ENCODE measurements at places on chromosomes 2 and 18.

DNA sequence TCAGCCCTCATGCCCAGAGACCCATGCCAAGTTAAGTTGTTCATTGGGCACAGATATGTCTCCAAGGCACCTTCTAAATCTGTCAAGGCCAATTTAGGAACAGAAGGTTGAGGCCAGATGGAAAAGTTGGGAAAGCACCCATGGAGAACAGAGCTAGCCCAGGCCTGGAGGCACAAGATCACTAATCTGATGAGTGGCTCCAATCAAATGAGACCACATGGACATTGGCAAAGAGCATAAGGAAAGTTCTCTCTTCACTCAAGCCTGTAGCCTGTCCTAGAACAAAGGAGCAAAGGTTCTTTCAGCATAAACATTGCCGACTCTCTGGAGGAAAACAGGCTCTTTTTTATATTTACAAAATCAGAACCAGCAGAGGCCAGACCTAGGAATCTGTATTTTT lies 154.8 kb downstream of the RNF152 start:
- no peak for DNase-seq

GRCh38 chr18:26397019-26397418 lies 151.3 kb downstream of the KCTD1 start:
- no peak for DNase-seq

DNA sequence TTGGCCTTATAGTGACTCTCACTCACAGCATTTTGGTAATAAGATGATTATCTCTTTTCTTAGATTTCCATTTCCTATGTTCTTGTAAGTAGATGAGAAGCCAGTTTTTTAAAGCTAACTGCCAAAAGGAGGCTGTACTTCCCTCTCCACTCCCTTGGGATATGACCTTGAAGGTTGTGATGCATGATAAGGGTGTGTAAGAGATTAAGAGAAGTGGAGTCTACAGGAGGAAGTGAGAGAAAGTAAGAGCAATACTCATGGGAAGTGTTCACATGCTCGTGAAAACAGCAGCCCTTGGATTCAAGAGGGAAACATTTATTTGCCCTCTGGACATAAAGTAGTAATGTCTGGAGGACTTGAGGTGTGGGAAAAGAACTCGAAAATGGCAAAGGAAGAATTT lies 171.5 kb downstream of the EVA1A start:
- no peak for DNase-seq

DNA sequence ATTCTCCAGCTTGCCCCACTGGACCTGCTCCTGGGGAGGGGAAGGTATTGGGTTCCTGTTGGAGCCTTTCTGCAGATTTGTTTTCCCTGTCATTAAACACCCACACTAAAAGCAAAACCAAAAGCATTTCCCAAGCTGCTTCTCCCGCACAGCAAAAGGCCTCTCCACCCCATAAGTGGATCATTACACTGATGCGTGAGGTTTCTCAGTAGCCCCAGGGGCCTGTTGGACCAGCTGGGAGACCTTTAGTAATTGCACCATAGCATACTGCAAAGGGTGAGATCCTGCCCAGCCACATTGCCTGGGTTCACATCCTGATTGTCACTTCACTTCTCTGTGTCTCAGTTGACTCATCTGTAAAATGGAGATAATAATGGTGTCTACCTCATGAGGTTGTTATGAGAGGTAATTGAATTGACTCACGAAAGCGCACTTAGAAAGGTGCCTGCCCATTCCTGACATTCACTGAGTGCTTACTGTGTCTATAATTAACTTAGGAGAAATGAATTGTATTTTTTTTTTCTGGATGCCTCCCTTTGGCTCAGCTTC lies 43.9 kb downstream of the TOGARAM2 start:
- DNase-seq: no peak

GRCh38 chr2:166125557-166125956 lies 2.3 kb downstream of the SCN1A start:
- no peak for DNase-seq

- DNase-seq: no peak
Measured at GRCh38 chr2:206477296-206477695, 34.0 kb downstream of the ADAM23 start.

- no peak for DNase-seq
Measured at GRCh38 chr2:219037783-219038499, 3.4 kb downstream of the CFAP65 start.

- DNase-seq: peak; percentile 67
Measured at GRCh38 chr2:120867290-120868241, 131.9 kb downstream of the GLI2 start.

GRCh38 chr2:58553937-58554336 lies 312.8 kb upstream of the FANCL start:
- DNase-seq: no peak

DNA sequence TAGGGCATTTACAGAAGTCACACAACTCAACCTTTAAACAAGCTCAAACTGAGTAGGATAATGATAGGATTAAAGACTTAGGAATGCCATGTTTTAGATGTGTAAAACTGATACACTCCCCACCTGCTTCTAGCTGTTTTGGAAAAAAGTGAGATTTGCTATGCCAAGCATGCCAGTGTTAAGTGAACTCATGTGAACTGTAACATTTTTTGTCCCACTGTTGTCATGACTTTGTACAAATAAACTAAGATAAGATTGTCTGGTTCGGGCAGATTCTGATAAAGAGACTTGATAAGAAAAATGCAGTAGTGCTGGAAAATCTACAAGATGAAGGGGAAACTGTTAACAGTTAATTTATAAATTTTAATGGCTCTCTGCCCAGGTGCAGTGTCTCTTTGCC lies 66.5 kb downstream of the GLS start:
- no peak for DNase-seq

DNA sequence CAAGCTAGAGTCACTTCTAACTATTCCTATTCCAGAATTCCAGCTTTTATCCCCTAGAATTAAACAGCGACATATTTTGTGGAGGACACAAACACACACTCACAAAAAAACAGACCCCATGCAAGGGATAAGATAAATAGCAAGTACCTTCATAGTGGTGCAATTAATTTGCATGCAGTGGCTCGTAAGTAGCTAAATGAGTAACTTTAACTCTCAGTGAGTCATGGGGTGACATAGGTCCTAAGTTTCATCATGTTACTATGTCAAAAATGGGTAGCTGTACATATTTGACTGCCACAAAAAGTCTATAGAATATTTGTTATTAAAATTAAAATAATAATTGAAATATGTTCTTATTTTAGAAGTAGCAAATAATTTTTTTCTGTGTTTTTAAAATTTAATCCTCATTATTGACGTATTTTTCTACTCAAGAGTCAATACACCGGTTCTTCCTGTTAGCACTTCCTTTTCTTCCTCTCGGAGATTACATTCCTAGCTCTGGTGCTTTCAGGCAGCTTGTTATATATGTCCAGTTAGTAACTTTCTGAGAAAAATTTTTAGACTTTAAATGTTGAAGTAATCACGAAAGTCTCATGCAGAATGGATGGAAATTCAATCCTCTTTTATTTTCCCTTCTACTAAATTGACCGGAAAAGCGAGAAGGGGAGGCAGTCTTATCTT lies 247.0 kb downstream of the KCNH7 start:
- DNase-seq: no peak

GRCh38 chr2:6819668-6820067 lies 46.0 kb downstream of the CMPK2 start:
- no peak for DNase-seq

DNA sequence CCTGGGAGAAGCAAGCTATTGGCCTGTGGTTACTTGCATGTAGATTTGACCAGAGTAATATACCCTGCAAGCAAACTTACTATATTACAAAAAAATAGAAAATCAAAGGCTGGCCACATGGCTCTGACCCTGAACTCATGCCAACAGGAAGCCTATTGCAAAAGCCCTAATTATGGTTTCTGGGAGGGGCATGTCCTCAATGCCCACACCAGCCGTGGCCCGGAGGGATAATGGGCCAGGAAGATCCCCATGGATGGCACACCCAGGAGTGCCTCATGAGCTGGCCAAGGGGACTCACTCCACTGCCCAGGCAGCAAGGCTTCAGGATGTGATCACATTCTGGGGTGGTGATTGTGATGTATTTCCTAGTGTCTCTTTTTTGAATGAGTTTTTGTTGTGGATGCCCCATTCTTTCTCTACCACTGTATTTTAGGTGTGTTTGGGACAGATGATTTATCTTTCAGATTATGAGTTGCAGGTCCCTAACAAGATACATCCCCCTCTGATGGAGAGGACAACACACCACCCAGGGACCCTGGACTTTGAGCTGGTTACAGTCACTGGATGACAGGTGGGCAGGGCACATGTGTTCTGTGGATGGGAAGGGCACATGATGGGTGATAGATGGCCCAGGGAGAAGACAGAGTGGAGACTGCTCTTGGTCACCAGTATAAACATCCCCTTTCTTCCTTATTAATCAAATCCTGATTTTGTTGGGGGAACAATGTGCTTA lies 18.7 kb upstream of the TFCP2L1 start:
- DNase-seq: no peak

DNA sequence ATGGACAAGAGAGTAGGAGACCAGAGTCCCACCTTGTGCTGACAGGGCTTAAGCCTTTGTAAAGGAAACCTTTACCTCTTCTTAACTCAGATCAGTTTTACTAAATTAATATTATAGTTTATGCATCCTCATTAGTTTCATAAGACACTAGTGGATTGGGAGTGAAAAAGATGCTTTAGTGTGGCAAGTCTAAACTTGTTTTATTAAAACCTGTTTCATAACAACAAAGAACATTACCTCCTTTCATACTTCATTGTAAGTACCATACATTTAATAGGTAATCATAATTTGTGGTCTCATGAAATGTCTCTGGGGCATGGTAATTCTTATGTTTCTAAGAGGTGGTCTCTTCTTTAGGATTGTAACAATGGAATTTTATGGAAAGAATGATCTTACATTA lies 63.4 kb downstream of the PIKFYVE start:
- no peak for DNase-seq

GRCh38 chr18:51194604-51195003 lies 2.9 kb downstream of the MEX3C start:
- no peak for DNase-seq

DNA sequence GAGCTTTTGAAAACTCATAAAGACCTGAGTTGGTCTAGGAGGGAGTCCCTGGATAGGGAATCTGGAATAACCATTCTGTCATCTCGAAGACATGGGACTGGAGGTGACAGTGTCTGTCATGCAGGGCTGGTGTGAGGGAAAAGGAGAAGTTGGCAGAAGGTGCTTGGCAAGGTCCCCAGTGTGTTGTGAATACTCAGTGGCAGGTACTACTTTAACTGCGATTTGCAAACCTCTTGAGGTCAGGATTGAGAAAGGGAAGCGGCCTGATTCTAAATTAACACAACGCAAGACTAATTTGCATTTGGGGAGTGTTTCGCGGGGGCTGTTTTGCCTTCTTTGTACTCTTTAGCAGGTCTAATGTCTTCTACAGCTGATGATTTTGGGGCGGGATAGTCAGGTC lies 77.0 kb upstream of the TMEM200C start:
- no peak for DNase-seq

DNA sequence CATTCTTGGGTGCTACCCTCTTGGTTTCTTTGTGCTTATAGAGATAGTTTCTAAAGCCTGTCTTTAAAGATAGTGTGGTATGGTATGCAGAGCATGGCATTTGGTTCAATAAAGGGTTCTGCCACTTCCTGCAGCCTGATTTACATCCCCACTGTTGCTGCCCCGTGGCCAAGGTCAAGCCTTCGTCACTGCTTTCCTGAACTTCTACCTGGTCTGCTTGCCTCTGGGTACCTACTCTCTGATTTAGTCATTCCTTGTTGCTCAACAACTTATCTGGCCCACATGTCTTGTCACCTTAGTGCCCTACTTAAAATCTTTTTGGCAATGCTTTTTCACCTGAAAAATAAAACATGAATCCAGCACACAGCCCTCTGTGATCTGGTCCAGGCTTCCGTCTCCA lies 352.9 kb downstream of the LPIN1 start:
- DNase-seq: no peak

- DNase-seq: no peak
Measured at GRCh38 chr18:25230658-25231326, 121.2 kb downstream of the ZNF521 start.

GRCh38 chr2:205929246-205929942 lies 156.6 kb downstream of the INO80D start:
- no peak for DNase-seq

- DNase-seq: no peak
Measured at GRCh38 chr2:96092951-96093350, 23.4 kb downstream of the ADRA2B start.

DNA sequence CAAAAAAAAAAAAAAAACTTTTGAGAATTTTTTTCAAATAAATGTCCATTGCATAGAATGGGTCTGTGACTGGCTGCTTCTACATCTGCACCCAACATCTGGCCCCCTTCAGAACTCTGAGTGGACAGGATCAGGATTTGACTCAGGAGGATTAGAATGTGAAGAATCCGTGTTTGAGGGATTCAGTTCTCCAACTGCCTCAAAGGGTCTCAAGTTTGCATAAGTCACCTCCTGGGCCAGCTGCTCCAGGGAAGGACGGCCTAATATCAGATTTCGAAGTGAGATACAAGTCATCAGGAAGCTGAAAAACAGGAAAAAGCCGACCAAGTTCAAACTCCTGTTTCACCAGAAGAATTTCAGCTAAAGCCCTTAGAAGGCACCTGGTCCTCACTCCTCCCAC lies 10.9 kb downstream of the MAT2A start:
- DNase-seq: no peak

- DNase-seq: no peak
Measured at GRCh38 chr2:153461453-153461852, 17.1 kb downstream of the RPRM start.

DNA sequence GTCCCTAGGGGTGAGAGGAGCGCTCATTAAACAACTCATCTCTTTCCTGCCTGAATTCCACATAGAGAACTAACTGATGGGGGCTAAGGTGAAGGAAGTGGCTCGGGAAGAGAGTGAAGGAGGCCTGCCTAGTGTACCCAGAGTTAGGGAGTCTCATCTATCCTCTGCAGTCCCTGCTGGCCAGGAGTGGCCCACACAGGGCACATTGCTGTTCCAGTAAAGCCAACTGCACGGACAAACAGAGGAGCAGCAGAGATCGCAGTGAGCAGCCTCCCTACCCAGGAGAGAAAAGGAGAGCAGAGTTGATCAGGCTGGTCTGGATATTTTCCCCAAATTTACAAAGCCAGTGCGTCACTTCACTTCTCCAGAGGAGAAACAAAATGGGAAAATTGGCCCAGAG lies 16.9 kb upstream of the FN1 start:
- DNase-seq: no peak

GRCh38 chr2:48356701-48357325 lies 173.1 kb upstream of the STON1 start:
- peak; percentile 36 for DNase-seq

DNA sequence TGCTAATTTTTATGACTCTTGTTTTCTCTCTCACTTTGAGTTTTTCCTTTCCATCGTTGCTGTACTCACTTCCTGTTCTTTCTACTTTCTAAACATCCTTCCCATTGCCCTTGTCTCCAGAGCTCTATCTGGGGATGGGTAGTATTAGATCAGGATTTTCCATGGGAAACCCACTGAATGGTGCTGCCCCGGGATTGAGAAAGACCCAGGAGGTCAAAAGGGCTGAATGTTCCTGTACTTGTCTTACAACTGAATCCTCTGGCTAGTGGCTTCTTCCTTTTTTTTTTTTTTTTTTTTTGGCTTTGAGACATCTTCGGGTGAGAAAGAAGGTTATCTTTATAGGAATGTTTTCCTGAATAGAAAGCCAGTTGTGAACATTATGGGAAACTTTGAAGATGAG lies 364.8 kb upstream of the SLC14A2 start:
- DNase-seq: no peak

GRCh38 chr2:38528008-38528442 lies 74.7 kb downstream of the HNRNPLL start:
- peak; percentile 35 for DNase-seq

Measured in NCI-H510A treated with DMSO at 0.1 percent for 48 hours (cell line).